Activated naive CD4-positive, alpha-beta T cell treated with anti-CD3 and anti-CD28 coated beads for 36 hours (primary cell): ENCODE measurements at places on chromosomes 3 and 15.

GRCh38 chr3:147846854-147847478, 437.8 kb downstream of the ZIC1 start:
- no peak for DNase-seq

- DNase-seq: no peak
These were observed 27.6 kb downstream of the LMCD1 start for GRCh38 chr3:8529181-8529637.

GRCh38 chr3:182608832-182609231, 184.5 kb upstream of the ATP11B start:
- no peak for DNase-seq

GRCh38 chr15:49037546-49037940, 8.7 kb downstream of the SECISBP2L start:
- no peak for DNase-seq

GRCh38 chr3:56488812-56489600, 20.7 kb upstream of the ERC2 start:
- DNase-seq: no peak

- no peak for DNase-seq
These were observed 317.3 kb downstream of the ZBTB20 start for GRCh38 chr3:114829783-114830182.

DNA sequence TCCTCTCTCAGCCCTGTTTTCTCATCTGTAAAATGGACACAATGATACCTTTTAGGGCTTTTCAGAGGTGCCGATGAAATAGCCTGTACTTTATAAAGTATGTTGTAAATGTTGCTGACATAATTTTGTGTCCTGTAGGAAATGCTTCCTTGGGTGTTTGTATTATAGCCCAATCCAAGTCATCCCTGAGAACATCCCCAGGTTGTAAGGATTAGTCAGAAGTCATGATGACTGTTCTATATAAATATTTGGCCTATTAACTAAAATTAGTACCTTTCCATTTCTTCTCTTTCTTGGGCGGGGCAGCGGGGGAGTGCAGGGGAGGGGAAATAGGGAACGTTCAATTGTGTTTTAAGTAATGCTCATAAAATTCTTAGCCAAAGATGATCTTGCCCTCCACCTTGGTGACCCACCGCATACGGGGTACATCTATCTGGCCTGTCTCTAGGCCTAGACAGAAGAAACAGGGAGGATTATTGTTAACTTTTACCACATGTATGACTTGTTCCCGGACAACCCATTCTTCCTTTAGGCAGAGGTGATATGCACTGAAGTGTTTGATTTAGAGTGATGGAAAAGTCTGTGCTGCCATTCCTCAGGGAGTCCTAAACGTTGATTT, 120.7 kb downstream of the VGLL4 start:
- DNase-seq: no peak

- no peak for DNase-seq
These were observed 82.1 kb downstream of the EEFSEC start for GRCh38 chr3:128235207-128235926.

GRCh38 chr3:29721789-29722188, 440.9 kb downstream of the RBMS3 start:
- DNase-seq: no peak

- DNase-seq: no peak
These were observed 157.2 kb upstream of the IL12A start for GRCh38 chr3:159831466-159831865.

- DNase-seq: no peak
These were observed 1272.5 kb downstream of the ROBO1 start for GRCh38 chr3:78495301-78495700.

- no peak for DNase-seq
These were observed 174.2 kb upstream of the ATP11B start for GRCh38 chr3:182618981-182619591.

DNA sequence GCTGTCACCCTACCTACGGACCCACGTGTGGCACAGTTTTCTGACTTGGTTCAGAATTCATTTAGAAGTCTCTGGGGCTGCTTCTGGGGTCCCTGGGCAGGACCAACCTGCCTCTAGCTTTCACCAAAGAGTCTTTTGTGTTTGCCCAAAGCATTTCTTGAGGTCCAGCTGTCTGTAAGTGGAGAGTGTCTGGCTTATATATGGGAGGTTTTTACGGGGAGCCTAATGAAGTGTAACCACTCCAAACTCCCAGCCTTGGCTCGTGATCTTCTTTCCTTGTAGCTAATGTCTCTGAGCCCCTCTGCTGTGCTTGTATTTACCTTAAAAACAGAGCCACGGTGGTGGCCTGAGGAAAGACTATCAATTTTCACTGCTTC, 109.0 kb upstream of the CTDSPL start:
- no peak for DNase-seq

- DNase-seq: no peak
These were observed 16.5 kb downstream of the GMPS start for GRCh38 chr3:155886915-155887314.
